ENCODE measurements at places on chromosomes 6 and 20.
A peak's percentile ranks its signal among the peaks of the same experiment; 100 is the strongest.

- DNase-seq, result no peak
These were observed 38.0 kb downstream of the TGM3 start for GRCh38 chr20:2333821-2334220.

DNA sequence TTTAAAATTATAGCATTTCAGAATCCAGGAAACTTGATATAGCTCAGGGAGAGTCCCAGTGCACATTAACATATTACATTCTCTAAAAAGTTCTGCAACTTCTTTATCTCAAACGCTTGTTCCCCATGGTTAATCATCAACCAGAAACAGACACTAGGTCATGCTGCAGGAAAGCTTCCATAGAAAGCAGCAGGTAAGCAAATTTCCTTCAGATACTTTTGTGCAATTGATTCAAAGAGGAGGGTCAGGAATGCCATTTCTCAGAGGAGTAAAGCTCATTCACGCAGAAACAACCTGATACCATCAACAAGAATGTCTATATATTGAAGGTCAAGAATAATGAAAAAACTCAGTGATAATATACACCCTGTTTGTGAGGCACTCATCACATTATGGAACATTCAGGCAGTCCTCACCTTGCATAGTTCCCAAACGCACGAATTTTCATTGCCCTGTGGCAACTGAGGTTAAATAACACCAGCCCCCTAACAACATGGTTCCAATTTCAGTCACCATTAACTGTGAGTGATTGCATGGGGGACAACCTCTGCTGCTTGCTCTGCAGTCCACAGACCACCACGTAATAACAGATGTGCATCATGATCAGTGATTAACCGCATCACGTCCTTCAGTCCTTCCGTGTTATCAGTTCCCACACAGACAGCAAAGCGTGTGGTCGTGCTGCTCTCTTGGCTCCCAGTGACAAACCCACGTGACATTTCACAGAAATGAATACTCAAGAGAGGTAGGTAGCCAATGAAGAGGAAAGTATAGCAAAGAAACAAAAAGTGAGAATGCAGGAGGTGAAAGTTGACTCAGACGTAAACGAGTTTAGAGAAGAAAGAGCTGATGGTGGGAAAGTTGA, 95.7 kb downstream of the LY86 start:
- no peak for DNase-seq

- DNase-seq, result no peak
These were observed 246.1 kb downstream of the LY86 start for GRCh38 chr6:6834356-6835222.

GRCh38 chr20:19929481-19930145, 87.5 kb upstream of the NAA20 start:
- DNase-seq, result no peak

GRCh38 chr20:16143596-16143995, 429.7 kb downstream of the KIF16B start:
- no peak for DNase-seq

DNA sequence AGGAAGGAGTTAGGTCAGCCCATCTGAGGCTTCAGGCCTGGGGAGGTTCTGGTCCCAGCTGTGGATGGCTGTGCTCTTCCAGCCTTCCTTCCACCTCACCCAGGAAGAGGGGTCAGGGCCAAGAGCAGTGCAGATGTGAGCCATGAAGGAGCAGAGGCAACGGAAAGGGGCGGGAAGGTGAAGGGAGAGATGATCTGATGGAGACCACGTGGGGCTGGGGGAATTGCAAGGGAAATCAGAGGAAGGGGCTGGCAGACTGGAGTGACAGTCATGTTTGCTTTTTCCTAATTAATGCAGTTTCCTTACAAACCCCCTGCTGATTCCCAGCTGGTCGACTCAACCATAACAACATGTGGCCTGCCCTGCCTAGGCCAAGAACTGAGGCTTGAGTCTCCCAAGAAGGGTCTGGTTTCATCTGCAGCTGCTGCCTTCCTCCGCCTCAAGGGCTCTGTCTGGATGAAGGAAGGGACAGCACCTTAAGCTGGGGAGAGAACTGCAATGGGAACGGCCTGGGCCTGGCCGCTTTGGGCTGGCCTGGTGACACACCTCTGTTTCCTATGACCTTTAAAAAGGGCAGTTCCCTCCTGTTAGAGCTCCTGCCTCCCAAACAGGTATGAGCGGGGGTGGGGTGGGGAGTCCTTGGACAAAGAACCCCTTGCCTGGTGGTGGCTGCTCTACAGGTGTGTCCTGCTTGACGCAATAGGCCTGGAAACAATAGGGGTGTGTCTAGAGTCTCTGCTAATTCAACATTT, 7.8 kb upstream of the MRPS18A start:
- no peak for DNase-seq

DNA sequence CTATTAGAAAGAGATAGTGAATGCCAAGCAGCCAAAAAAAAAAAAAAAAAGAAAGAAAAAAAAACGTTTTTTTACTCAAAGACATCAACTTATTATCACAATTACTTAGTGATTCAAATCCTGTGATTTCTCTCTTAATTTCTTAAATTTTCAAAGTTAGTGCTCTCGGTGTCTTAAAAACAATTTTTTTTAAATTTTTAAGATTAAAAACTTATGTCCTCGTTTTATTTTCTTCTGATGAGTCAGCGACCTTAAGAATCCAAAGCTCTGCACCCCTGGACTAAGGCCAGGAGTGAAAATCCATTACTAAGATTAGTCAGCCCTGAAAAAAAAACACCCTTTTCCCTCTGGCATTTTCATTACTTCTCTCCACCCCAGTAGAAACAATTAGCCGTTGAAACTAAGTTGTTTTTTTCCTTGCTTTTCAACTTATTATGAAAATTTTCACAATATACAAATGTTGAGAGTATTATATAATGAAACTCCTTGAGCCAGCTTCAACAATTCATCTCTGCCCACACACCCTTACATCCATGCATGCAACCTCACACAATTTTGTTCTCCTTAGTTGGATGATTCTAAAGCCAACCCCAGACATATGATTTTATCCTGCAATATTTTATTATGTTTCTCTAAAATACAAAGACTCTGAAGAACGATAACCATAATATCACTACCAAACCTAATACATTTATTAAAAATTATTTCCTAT, 85.6 kb upstream of the CARMIL1 start:
- DNase-seq, result peak; percentile 96

- DNase-seq, result no peak
These were observed 187.8 kb downstream of the KIF16B start for GRCh38 chr20:16385462-16385861.

DNA sequence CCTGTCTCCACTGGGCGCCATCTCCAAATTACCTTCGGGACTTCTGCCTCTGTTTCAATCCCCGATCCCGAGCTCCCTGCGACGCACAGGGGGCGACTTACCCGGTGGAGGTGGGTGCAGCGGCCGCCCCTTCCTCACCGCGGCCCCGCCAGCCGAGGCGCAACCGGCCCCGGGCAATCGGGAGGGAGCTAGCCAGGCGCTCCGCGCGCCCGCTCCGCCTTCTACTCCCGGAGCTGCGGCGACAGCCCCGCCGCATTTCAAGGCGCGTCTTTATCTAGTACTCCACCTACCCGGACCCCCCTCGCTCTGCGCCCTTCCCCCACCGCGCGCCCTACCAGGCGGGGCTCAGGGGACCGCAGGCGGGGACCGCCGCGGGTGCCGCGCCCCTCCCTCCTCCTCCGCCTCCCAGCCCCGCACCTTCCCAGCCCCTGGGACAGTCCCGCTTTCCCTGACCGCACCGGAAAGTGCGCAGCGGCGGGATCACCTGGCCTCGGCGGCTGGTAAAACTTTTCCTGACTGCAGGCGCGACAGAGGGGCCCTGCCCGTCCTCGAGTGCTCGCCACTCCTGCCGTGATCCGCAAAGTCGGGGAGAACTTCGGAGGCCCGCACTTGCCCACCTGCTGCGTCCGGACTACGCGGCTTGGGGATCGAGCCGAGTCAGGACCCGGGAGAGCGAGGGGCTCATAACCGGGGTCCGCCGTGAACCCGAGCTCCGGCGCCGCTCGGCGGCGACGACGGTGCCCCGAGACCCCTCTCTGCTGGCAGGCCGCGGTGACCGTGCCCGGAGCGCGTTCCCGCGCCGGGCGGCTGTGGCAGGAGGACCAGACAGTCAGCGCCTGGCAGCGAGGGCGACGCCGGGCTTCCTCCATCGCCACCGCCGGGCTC, 8.0 kb upstream of the NKX2-2 start:
- no peak for DNase-seq

DNA sequence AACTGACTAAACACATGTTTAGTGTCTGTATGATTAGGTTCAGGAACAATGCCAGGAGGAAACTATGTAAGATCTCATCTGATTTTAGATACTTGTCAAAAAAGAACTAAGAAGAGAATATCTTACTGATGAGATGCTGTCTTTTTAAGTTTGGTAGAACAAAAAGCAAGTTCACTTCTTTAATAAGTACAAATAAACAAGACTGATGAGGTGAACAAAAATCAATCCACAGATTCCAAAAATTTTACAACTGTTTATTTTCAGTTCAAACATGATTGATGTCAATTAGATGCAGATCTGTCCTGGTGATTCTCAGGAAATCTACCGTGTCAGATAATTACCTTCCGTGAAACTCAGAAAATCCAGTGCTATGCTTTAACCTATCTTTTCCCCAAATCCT, 24.9 kb downstream of the EPHA7 start:
- DNase-seq, result no peak

- DNase-seq, result no peak
These were observed 7.8 kb upstream of the PLTP start for GRCh38 chr20:45919542-45920399.

- no peak for DNase-seq
These were observed 4.0 kb downstream of the SLC52A3 start for GRCh38 chr20:764255-764654.

GRCh38 chr20:38941726-38942389, 15.6 kb downstream of the FAM83D start:
- DNase-seq, result no peak

GRCh38 chr20:57251344-57251743, 15.1 kb downstream of the BMP7 start:
- peak; percentile 32 for DNase-seq

DNA sequence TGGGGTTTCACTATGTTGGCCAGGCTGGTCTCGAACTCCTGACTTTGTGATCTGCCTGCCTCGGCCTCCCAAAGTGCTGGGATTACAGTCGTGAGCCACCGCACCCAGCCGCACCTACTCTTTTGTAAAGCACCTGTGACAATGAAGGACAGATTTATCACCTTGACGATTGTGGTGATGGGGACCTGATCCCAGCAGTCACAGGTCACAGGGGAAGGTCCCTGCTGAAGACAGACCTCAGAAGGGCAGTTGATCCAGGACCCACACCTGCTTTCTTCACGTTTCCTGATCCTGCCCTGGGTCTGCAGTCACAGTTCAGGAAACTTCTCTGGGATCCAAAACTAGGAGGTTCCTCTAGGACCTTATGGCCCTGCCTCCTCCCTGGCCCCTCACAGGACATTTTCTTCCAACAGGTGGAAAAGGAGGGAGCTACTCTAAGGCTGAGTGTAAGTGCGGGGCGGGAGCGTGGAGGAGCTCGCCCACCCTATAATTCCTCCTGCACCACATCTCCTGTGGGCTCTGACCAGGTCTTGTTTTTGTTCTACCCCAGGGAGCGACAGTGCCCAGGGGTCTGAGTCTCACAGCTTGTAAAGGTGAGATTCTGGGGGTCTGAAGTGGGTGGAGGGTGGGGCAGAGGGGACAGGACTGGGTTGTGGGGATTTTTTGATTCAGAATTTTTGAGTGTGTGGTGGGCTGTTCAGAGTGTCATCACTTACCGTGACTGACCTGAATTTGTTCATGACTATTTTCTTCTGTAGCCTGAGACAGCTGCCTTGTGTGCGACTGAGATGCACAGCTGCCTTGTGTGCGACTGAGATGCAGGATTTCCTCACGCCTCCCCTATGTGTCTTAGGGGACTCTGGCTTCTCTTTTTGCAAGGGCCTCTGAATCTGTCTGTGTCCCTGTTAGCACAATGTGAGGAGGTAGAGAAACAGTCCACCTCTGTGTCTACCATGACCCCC, 3.0 kb downstream of the HLA-E start:
- DNase-seq, result no peak

DNA sequence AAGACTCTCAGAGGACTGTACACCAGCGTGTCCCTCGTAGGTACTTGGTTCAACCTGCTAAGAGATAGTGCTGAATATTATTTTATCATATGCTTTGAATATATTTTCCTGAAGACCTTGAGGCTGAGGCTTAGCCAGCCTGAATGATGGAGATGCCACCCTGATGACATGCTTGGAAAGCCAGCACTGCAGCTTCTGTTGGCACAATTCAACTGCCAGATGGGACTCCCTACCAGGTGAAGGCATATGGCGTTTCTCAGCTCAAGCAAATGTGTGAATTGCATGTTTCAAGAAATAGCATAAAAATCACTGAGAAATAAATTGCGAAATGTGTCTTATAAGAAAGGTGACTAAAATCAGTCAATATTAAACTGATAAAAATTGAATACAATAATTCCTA, 228.1 kb upstream of the CST7 start:
- DNase-seq, result no peak

GRCh38 chr6:138028893-138029292, 78.3 kb downstream of the PERP start:
- DNase-seq, result no peak

GRCh38 chr20:37276494-37277252, 12.8 kb upstream of the MANBAL start:
- DNase-seq, result peak; percentile 63

DNA sequence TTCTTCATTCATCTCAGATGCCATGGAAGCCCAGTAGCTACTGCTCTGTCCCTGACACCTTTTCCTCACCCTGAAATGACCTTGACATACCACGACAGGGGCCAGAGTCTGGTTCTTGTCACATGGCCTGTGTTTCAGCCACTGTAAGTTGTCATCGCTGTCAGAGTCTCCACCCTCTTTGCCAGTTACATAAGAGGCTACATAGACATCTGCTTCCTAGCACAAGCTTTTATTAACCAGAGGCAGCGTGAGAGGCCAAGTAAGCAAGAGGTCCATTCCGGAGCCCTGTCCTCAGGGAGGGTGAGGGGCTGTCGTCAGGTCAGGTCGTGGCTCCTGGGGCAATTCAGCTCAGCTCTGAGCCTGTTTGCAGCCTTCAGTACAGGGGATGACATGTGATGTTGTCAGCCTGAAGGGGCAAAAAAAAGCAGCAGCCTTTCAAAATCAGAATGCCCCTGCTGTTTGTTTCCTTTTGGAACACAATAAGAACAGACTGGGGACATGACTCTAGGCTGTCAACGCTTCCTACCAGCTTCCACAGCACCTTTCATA, 146.3 kb downstream of the MTFR2 start:
- no peak for DNase-seq

DNA sequence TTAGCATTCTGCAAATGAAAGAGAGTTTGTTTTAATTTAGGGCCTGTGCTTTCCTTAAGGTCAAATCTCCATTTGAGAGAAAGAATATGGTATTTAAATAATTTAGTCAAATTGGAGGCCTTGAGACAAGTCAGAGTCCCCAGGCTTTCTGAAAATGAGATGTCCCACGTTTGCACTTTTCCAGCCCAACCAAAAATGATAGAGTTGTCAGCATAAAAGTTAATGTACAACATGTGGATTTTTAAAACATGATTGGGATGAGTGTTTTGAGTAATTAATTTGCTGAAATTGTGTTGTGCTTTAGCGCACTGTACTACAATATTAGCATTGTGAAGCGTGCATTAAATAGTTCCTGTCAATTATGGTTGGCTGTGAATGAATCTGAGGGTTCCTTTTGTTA, 10.0 kb downstream of the CD83 start:
- DNase-seq, result no peak

Data from ELR (cell line).